Stimulated activated CD8-positive, alpha-beta memory T cell treated with anti-CD3 and anti-CD28 coated beads, Interleukin-12 subunit alpha, Interleukin-12 subunit beta, amount 100 ng/mL, for 1 hour (primary cell): ENCODE measurements at places on chromosomes 3 and 15.

DNA sequence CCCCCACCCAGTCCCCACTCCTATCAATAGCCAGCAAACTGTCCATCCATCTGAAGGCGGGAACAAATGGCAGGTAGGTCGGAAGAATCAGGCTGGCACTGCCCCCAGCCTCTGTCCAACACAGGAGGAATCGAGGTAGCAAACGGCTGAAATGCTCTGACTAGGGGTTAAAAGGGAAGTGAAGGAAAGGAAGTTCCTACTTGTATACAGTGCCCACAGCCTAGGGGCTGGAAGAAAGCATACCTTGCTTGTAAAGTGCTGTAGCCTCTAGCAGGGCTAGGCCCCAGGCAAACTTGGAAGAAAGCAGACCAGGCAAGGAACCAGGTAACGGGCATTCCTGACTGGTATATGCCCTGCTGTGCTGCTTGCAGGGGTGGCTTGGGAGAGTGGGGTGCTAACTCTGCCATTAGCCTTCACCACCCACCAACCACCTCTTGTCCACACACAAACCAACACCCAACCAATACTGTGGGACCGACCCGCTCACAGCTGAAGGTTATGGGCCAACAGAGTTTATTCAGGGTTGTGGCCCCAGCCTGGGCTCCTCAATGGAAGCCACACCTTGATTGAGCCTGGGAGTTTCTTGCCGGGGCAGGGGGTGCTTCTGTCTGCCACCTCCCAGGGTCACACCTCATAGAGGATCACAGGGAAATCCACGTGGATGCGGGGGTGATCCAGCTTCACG lies 2.4 kb downstream of the TUSC2 start:
- DNase-seq = no peak

DNA sequence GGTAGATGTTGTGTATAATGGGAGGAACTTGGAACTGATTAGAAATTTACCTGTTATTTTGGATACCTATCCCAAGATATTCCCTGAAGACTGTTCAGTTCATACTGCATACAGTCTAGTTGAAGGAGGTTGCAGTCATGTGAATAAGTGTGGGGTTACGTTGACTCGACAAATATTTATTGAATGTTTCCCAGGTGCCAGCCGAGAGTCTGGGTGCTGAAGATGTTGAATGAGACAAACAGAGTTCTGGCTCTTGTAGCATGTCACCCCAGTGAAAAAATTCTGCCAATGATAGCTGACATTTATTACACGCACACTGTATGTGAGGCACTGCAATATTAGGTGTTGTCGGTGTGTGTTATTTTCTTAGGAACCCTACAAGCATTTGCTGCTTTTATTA lies 176.0 kb downstream of the KCNMB2 start:
- DNase-seq = no peak

DNA sequence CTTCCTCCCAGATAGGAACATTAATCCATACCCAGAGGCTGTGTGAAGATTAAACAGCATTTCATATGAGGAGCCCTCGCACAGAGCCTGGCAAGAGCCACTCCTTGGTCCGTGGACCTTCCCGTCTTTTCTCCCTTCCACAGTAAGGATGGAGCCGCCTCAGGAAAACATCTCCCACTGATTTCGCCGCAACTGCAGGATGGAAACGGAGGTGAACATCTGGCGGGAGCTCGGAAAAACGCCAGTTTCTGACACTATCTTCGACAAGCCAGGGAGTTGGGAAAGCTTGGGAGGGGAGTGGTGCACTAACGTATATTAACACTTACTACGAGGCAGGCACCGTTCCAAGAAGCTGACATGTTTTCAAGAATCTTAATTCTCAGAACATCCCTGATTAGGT lies 157.9 kb downstream of the XXYLT1 start:
- no peak for DNase-seq

DNA sequence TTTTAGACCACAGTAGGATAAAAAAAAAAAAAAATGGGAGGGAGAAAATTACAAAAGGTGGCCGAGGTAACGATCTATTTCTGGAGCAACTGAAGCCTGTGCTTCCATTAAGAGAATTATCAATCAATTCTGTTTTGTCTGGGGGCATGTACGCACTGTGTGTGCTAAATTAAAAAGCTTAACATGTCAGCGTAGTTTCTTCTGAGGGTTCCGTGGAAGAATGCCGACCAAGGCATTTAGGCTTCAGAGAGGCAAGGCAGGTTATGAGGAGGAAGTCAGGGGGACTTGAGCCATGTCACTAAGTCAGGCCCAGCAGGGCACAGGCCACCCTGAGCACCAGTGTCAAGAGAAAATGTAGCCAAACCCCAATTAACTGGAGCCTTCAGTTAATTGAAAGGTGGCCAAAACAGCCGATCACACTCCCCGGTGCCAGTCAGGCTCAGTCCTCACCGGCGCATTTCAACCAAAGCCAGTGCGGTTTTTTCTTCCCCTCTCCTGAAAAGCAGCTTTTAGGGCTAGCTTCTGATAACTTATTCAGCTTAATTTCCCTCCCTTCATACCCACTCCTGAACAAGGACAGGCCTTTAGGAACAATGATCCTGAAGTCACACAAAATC lies 113.9 kb downstream of the MEGF11 start:
- DNase-seq = no peak

- no peak for DNase-seq
These were observed 20.7 kb upstream of the DOCK3 start for GRCh38 chr3:50653937-50654595.

DNA sequence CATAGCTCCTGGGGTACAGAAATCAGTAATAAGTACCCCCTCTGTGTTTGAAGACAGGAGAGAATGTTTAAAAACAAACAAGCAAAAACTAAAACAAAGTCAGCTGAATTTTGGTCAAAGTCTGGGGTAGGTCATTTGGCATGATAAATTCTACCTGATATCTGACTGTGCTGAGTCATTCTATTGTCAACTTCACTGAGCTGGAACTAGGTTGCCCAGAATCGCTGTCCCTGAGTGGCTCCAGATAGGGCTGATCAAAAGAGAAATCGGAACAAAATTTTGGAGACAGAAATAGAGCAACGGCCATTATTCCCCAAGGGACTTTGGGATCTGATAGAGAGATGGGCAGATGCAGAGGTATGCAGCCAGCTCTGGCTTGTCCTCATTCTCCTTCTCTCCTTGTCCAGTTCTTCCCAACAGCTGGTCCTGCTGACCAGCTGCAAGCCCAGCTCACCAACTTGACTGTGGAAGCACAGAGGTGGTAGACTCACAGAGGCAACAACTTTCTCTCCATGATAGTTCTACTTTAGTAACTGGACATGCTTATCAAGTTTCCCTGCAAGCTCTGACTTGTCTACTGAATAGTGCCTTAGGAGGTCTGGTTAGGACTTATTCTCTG lies 57.3 kb upstream of the MYRIP start:
- DNase-seq = no peak

DNA sequence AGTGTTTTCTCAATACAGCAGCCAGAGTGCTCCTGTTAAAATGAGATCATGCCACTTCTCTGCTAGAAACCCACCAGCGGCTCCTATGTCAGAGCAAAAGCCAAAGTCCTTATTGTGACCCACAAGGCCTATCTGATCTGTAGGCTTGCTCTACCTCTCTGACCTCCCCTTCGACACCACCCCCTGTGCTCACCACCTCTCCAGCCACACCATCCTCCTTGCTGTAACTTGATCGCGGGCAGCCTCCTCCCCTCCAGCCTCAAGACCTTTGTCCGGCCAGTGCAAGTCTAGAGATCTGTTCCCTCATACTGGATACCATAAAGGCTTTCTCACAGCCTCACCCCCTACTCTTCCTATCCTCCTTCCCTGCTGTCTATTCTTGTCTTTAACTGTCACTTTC lies 1.9 kb upstream of the IGDCC4 start:
- no peak for DNase-seq

DNA sequence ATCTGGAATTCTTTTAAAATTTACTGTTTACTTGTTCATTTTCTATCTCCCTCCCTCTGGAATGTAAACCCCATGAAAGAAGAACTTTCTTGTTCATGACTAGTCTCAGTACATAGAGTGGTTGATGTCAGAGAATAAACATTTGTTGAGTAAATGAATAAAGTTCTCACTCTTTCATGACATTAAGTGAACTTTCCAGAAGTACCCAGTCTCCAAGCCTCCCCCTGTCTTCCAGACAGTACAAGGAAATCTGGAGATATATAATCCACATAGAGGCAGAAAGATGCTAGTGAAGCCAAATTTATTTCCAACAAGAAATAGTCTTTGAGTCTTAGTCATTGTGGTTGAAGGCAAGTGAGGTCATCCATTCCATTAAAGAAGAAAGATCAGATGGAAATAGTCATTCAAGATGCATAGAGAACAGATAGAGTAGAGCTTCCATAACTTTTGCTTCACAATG lies 71.5 kb upstream of the GALNT15 start:
- DNase-seq = no peak

DNA sequence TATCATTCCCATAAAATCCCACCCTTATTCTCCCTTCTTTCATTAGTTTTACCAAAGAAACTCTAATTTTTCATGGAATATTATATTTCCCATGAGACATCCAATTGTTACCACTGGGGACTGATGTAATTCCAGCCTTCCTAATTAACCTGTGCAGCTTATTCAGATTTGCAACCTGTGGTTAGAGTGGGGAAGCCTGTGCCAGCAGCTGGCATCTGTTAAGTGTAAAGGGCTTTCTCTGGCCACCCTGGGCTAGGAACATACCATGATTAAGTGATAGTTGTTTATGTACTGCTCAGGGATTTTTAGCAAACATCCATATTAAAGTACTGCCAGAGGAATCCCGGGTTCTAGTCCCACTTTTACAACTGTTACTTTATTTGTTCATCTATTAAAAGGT lies 78.2 kb downstream of the TPRG1 start:
- no peak for DNase-seq

- DNase-seq = no peak
These were observed 39.3 kb downstream of the ATP1B3 start for GRCh38 chr3:141915766-141916165.

DNA sequence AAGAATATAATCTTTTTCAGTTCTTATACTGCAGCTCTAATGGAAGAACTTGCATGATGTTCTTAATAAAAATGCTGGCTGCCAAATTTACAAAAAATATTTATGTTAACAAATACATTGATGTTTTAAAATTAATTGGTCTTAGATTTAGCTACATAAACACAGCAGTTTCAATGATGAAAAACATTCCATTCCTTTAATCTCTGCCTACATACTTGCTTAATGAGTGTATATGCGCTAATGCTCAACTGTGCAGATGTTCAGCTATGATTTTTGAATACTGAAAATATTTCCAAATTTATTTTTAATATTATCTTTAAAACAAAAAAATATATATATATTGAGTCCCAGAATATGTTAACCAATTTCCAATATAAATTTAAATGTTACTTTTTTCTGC lies 867.4 kb downstream of the ROBO1 start:
- DNase-seq = no peak

DNA sequence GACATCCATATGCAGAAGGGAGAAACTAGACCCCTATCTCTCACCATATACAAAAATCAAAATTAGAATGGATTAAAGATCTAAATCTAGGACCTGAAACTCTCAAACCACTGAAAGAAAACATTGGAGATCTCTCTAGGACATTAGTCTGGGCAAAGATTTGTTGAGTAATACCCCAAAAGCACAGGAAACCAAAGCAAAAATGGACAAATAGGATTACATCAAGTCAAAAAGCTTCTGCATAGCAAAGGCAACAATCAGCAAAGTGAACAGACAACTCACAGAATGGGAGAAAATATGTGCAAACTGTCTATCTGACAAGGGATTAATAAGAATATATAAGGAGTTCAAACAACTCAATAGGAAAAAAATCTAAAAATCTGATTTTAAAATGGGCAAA lies 54.8 kb downstream of the MYO9A start:
- no peak for DNase-seq
